ENCODE measurements at places on chromosomes 7 and 10.

GRCh38 chr7:22949944-22950343 is 64.0 kb downstream of the HYCC1 start:
- DNase-seq = no peak

GRCh38 chr7:26993816-26994810 is 101.7 kb downstream of the HOXA1 start:
- DNase-seq = no peak

DNA sequence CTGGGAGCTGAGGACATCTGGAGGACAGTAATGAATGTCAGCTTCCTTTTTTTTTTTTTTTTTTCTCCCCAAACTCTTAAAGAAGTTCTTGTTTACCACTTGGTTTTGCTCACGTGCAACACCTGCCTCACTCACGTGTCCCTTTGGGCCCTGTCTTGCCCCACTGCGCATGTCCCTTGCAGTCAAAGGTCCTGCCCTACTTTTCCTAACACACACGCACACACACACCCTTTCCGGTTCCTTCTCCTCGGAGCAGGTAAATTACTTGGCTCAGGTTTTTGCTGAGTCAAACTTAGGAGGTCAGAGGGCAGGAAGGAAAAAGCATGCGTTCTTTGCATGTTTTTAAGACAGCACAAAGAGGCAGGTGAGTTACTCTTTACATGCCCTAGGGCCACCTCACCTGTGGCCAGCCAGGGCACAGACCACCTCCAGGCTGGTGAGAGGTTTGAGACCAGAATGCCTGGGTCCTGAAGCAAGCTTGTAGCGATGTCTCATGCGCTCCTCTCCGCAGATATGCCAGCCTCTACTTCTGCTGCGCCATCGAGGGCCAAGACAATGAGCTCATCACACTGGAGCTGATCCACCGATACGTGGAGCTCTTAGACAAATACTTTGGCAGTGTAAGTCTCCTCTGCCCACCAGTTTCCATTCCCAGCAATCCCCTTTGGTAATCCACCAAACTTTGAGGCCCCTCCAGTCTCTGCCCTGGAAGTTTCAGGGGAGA is 2.8 kb downstream of the AP1S1 start:
- no peak for DNase-seq

DNA sequence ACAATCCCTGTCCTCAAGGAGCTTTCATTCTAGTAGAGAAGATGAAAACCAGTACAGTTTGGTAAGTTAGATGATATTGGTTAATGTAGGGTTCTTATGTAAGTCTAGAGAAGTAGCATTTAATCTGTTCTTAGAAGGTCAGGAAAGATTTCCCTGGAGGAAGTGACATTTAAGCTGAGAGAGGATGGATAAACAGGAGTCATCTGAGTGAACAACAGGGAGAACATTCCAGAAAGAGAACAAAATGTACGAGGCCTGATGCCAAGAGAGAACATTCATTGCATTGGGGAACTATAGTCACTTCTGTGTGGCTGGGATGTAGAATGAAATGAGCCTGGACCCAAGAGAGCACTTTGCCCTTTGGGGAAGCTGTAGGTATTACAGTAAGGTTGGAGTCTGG is 88.0 kb downstream of the CFTR start:
- no peak for DNase-seq

GRCh38 chr10:105138358-105138757 is 497.3 kb downstream of the SORCS3 start:
- no peak for DNase-seq

DNA sequence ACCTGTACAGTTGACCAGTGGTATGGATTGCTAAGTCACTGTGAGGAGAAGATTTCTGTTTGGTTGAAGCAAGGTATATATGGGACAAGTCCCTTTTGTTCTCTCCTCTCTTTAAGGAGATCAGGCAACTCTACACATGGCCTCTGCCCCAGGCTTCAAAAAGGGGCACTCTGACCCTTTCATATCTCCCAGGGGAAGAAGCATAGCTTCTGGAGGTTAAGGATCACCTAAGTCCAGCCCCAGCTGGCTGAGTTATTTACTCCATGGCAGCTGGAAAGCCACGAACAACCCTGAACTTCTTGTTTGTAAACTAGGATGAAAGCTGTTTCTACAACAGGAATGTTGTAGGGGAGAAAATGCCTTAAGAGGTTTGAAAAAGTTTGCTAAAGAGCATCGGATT is 129.2 kb upstream of the FEZF1 start:
- DNase-seq = no peak

GRCh38 chr7:111787741-111788140 is 225.4 kb upstream of the IMMP2L start:
- DNase-seq = no peak

DNA sequence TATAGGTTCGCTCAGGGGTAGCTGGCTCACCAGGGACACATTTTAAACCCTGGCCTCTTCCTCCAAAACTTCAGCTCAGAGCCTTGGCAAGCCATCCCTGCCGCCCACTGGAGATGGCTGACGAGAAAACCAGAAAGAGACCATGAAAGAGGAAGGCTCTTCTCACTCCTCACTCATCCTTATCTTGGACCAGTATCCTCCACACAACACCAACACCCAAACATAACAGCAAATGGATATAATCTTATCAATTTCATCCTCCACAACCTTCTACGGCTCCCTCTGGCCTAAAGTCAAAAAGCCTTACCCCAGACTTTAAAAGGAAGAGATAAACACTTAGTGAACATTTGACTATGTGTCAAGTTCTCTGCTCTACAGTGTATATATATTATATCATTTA is 26.9 kb downstream of the DLG5 start:
- DNase-seq = no peak

DNA sequence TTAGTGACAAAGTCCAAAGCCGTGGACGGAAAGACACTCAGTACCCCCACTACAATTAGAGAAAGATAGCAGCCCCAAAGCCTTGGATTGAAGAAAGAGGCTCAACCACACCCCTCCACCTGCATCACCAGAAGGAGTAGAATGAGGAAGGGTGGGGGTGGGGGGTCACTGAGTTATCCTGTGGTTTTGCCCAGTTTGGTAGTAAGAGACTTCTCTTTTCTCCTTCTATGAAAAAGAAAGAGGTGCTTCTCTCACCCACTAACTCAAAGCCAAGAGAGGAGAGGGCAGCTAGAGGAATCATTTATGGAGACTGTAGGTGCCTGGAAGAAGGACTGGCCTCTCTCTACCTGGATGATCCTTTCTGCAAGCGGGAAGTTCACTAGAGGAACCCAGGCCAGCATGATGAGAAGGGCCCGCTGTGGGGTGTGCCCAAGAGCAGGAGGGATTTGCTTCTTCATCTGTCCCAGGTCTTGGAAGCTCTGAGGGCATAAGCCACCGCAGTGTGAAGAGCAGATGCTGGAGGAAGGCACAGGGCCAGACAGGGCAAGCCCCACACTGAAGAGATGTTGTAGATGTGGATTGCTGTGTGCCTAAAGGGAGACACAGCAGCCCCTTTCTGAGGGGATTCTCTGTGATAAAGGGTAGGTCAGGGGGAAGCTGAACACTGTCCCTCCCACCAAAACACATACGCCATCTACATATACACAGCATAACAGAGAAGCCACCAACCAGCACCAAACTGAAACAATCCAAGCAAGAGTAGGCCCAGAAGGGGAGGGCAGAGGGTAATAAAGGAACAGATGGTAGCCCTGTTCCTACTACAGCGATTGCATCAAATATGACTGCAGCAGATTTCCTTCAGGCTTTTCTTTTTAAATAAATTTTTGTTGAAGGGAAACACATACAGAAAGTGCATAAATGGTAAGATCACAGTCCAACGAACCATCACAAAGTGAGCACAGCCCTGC is 25.8 kb upstream of the LANCL2 start:
- no peak for DNase-seq

GRCh38 chr10:89759531-89759930 is 58.1 kb downstream of the KIF20B start:
- no peak for DNase-seq

- DNase-seq = no peak
Observed at GRCh38 chr7:118369987-118370386, 145.5 kb downstream of the ANKRD7 start.

GRCh38 chr10:4176500-4177281 is 391.7 kb upstream of the KLF6 start:
- DNase-seq = no peak

DNA sequence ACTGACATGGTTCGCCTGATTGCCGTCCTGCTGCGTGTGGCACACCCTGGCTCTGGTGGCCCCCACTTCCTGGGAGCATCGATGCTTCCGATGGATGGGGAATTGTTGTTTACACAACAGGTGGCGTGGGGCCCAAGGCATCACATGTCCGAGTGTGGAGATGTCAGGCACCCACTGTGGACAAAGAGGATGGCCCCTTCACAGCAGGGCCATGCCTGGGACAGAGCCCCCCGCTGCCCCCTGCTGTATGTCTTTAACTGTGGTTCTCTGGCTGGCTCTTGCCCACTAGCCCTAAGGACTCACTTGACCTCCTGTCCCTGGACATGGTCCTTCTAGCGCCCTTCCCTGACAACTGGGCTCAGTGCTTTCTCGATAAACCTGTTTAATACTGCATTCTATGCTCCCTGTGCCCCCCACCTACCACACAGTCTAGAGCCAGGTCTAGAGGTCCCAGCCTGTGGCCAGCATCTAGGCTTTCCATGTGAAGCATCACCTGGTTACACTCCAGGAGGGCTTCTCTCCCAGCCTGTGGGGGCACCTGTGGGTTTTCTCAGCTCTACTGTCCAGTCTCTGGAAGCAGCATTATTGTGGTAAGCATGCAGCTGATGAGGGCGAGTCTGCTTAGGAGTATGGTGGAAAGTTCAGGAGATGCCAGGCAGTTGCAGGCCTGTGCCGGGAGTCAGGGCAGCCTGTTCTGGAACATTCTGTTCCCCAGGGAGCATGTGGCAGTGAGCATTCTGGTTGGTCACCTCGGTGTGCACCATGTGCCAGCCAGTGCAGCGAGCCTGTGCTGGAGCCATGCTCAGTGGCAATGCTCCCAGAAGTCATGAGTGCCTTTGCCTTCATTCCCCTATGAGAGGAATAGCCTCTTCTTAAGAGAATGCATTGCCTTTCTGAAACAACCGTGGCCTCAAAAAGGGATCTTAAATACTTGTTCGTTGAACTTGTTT is 10.4 kb downstream of the ADCY1 start:
- DNase-seq = no peak

DNA sequence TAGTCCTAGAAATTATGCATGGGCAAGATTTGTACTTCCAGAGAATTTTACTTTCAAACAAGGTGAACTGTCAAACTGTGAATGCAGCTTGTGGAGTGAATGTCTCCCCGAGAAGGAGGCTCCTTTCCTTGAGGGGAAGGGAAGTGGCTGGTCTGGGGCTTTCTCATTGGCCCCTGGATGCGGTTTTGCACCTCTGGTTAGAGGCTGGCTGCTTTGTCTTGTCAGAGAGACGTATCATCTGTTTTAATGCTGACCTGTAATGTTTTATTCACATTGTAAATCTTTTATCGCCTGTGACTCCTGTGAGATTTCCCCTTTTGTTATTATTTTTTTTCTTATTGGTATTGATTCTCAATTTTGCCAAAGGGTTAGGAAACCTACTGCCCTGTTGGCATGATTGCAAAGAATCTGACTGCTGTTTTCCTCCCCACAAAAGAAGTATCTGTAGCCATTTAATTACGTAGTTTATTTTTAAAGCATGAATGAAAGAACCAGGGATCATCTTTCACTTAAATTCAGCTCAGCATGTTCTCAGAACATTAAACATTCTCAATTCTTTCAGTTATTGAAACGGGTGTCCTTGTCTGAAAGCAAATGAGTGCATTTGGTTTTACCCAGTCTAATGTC is 238.3 kb upstream of the NFE2L3 start:
- no peak for DNase-seq

GRCh38 chr10:20033476-20033875 is 217.2 kb downstream of the PLXDC2 start:
- no peak for DNase-seq

- no peak for DNase-seq
Observed at GRCh38 chr7:66250711-66251110, 45.6 kb downstream of the TPST1 start.

GRCh38 chr7:77453531-77453930 is 37.4 kb upstream of the GSAP start:
- DNase-seq = no peak

DNA sequence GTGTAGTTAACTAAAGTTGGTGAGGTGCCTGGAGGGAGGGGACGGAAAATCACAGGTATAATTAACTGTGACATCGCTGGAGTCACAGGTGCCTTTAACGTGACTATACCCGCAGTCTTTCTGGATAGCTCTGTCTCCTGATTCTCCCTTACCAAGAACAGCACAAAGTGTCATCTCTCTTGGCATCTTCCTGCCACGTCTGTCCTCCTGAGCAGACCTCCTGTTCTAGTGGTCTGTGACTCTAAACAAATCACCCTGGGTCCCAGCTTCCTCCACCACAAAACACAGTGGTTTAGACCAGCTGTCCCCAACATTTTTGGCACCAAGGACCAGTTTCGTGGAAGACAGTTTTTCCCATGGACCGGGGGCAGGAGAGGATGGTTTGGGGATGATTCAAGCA is 90.5 kb downstream of the CALN1 start:
- no peak for DNase-seq

DNA sequence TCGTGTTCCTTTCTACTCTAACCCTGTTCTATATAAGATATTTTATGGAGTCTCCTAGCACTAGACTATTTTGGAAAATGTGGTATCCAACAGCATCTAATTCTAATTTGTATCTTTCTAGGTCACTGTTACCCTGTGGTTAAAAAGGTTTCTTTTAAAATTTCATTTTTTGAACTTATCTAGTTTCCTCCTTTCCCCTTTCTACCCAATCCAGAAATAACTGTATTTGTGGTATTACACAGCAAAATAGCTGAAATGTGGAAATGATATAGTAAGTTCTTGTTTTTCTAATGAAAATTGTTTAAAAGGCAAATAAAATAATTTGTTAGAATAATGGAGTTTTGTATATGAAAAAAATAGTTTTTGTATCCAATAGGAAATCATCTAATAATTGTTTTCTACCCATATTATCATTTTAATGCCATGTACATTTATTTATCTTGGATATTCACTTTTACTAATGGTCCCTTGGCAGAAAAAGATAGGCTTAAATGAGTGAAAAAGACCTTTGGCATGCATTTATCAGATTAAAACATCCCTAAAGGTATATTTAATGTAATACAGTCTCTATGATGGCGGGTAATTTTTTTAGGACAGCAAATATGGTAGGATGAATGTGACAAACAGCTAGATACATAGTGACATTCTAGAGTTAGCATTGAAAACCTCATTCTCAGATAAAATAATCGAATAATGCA is 175.5 kb upstream of the PLXDC2 start:
- no peak for DNase-seq

- no peak for DNase-seq
Observed at GRCh38 chr7:77504951-77505350, 32.1 kb upstream of the PTPN12 start.

- no peak for DNase-seq
Observed at GRCh38 chr7:13014011-13014410, 326.6 kb downstream of the ARL4A start.

GRCh38 chr7:71766016-71766415 is 634.1 kb downstream of the GALNT17 start:
- no peak for DNase-seq

DNA sequence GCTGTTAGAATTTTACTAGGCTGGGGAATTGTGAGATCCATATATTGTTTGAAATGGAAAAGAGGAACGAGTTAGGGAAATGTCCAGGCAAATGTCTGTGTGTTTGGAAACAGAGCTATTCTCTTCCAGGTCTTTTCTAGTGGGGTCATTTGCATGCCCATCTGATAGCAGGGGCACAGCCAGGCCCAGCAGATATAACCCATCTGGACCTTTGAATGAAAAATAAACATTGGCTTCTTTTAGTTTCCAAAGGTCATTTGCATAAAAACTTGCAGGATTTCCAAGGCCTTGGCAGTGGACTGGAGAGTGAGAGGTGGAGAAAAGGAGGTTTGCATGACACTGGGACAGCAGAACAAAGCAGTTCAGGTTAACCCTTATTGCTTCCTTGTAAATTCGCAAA is 188.0 kb upstream of the GPR26 start:
- DNase-seq = no peak
